ENCODE measurements at places on chromosomes 7 and 10.

- DNase-seq, result no peak
These were observed 36.2 kb downstream of the INPP5F start for GRCh38 chr10:119762035-119762434.

DNA sequence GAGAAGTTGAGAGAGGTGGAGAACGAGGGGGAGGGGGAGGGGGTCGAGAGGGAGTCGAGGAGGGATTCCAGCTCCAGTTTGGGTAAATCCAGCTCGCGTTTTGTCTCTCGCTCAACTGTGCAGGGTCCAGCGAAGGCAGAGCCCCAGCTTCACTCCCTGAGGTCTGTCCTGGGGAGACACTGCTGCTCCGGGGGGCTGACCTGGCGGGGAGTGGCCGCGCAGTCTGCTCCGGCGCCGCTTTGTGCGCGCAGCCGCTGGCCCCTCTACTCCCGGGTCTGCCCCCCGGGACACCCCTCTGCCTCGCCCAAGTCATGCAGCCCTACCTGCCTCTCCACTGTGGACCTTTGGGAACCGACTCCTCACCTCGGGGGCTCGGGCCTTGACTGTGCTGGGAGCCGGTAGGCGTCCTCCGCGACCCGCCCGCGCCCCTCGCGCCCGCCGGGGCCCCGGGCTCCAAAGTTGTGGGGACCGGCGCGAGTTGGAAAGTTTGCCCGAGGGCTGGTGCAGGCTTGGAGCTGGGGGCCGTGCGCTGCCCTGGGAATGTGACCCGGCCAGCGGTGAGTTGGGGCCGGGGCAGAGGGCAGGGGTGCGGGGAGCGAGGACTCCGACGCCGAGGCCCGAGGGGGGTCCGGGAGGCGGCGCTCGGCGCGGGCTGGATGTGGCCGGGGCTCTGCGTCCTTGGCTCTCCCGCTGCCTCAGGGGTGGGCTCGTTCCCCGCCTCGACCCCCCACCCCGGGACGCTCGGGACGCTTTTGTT is at the start of gene TET1:
Gene TET1, plus strand, starts transcription at position 152 of the 757 bp plus-strand sequence. CDS start 12,002 bp downstream, outside the sequence.
- DNase-seq, result peak; percentile 72

GRCh38 chr10:31921031-31921430 is 7.6 kb downstream of the ARHGAP12 start:
- DNase-seq, result no peak

- DNase-seq, result no peak
These were observed 46.3 kb upstream of the PIK3CG start for GRCh38 chr7:106818736-106819135.

DNA sequence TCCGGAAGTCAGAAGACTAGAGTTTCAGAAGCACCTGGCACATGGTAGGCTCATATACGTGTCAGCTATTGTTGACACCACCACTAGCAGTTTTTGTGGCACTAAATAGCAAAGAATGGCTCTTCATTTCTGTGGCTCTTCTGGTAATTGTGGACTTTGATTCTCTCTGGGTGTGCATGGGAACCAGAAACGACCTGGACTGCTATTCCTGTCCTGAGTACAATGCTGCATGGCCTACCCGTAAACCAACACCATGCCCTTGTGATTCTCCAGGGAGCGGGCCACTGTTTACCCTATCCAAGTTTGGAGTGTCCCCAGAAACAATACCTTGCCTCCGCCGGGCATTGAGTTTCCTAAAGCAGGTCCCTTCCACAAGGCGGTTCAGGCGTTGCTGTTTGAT is 162.9 kb upstream of the AOAH start:
- DNase-seq, result no peak

DNA sequence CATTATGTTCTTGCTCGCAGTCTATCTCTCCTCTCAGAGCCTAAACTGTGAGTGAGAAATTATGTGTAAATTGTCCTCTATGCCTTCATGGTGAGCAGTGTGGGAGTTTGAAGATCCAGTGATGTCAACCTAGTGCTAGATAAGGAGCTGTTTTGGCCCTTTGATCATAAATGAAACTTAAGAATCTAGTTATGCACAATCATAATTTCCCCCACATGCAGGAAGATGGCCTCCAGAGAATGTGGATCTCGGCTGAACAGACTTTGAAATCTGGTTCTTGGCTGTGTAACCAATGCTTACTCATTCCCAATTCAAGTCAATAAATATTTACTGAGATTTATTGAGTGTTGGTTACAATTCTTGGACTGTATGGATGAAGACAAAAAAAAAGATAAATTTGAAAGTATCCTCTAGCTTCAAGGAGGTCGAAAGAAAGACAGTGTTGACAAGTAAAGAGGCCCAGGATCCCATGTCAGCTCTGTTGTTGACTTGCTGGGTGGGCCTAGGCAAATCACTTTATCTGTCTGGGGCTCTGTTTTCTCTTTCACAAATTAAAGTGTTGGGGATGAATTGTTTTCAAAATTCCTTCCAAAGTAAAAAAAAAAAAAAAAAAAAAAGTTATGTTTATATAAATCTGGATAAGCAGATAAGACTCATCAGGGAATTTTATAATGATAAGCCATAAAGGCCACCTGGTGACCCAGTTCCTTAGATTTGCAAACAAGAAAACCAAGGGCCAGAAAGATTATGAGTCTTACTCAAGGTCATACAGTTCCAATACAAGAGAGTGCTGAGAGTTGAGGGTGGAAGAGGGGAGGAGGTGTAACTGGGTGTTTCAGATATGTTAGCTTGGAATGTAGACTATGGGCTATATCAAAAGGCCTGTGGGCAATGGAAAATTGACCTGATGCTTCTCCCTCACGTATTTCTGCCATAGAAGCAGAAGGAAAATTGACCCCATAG is 969.9 kb downstream of the KCNMA1 start:
- DNase-seq, result no peak

DNA sequence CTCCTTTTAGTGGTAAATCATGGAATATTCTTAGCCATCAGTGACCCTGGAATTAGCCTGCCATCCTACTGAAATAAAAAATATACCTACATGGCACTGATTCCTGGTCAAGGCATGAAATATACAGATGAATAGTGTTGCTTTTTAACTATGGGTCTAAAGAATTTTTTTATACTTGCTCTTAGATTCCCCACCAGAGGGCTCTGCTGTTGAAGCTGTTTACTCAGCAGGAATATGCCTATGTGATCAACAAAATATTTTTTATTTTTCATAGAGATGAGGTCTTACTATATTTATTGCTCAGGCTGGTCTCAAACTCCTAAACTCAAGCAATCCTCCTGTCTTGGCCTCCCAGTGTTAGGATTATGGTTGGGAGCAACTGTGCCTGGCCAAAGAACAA is 13.5 kb downstream of the ZC3HC1 start:
- no peak for DNase-seq

DNA sequence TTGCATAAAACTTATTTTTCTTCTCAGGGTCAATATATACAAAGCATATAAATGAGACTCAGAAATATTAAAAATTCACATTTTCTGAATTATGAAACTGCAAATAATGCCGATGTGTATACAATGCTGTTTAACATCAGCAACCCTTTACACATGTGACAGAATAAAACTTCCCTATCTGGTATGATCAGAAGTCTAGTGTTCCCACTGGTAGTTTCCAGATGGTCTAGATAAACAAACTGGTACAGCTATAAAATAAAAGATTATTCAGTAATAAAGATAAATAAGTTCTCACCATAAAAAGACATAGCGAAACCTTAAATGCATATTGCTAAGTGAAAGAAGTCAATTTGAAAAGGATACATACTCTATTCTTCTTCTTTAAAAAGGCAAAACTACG is 7.9 kb downstream of the POLR1F start:
- DNase-seq, result no peak

DNA sequence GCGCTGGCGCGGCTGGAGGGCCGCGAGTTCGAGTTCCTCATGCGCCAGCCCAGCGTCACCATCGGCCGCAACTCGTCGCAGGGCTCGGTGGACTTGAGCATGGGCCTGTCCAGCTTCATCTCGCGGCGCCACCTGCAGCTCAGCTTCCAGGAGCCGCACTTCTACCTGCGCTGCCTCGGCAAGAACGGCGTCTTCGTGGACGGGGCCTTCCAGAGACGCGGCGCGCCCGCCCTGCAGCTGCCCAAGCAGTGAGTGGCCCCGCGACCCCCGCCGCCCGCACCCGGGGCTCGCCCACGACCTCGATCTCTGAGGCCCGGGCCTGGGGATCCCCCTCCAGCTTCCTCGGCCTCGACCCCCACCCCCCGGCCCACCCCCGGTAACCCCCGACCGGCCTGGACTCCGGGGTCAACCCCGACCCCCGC is 537 bp downstream of the FOXK1 start:
- DNase-seq, result peak; percentile 14

DNA sequence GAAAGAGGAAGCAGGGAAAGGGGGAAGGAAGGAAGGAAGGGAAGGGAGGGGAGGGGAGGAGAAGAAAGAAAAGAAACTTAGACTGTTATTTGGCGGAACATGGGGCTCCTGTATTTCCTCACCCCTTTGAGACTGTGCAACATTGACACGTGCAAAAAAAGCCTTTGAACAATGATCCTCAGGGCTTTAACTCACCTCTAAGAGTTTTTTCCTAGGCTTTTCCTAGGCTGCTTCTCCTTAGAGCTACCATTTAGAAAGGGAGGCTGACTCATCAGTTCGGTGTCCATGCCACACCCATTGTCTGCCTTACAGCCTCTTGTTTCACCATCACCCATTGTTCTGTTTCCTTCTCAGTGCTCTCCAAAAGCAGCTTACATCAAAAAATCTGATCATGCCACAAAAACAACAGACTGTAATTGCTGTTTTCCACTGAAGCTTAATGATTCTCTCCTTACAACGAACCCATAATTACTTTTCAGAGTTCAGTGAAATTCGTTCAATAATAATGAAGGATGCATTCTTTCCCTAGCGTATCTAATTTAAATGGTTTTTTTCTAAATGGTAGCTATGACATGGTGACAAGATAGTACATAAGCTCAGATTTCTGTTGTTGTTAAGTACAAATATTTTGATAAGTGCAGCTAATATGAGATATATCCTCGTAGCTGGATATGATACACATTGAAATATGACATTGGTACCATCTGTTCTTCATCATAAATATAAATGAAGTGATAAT is 90.8 kb downstream of the PRLHR start:
- peak; percentile 2 for DNase-seq

- no peak for DNase-seq
These were observed 94.2 kb downstream of the ST7 start for GRCh38 chr7:117047496-117047895.

DNA sequence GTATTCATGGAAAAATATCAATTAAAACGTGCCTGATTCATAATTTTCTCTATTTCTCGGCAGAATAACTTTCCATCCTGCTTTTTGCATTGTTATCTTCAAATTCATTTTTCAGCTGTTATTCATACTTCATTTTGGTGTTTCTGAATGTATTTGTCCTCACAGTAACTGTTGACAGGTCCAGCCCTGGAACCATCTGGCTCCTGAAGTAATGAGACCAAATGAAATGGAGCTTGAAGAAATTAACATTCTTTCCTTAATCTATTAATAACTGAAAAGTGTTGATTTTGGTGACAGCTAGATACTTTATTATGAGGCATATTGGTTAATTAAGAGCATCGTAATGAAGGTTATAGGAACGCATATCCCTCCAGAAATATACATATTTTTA is 257.0 kb upstream of the MINDY3 start:
- no peak for DNase-seq

DNA sequence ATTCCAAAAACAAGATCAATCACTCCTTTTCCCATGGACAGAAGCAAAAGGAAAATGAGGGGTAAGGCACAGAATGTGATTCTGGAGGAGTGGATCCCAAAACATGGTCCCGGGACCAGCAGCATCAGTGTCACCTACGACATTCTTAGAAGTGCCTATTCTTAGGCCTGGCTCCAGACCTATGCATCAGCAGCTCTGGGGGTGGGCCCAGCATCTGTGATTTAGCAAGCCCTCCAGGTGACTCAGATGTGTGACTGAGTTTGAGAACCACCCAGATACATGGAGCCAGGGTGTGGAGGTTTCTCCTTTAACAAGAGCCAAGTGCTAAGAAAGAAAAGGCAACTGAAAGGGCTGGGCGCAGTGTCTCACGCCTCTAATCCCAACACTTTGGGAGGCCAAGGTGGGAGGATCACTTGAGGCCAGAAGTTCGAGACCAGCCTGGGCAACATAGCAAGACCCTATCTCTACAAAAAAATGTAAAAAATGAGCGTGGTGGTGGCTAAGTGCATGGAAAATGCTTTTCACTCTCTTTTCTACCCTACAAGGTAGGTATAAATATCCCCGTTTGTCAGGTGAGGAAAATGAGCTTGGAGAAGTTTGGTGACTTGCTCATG is 17.1 kb upstream of the ARPC1A start:
- DNase-seq, result no peak

DNA sequence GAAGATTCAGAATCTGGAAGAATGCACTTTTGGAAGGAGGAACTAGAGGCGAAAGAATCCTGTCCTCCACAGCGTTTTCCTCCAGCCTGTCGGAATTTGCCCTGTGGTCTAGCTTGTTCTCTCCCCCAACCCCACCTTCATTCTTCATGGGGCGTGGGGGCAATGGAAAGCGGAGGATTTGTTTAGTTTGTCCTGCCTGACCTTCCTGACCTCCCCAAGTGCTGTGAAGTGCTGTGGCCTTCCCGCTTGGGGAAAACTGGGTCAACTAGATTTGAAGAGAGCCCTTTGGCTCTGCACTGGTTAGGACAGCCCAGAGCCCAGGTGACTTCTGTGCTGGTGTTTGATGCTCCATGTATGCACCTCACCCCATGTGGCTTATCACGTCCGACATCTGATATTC is 49.1 kb downstream of the GATA3 start:
- DNase-seq, result no peak

DNA sequence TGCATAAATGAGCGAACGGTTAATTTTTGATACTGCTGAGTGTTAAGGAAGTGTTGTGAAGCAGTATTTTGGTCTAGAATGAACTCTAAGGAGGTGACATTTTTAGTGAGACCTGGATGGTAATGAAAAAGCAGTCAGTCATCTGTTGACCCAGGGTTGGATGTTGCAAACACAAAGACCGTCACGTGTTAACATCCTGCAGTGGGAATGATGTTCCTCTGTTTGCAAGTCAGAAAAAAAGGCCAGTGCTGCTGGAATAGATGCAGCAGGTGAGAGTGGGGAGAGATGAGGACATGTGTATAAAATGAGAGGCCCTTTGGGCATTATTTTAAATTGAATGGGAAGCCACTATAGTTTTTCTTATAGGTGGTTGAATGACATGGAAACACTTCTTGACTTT is 39.3 kb downstream of the INSYN2A start:
- no peak for DNase-seq

GRCh38 chr7:92178928-92179924 is at the start of gene LRRD1:
Gene LRRD1, minus strand, starts transcription at chr7:92179142. Its CDS starts 13,940 bp downstream, at chr7:92165202.
- DNase-seq, result peak; percentile 88

DNA sequence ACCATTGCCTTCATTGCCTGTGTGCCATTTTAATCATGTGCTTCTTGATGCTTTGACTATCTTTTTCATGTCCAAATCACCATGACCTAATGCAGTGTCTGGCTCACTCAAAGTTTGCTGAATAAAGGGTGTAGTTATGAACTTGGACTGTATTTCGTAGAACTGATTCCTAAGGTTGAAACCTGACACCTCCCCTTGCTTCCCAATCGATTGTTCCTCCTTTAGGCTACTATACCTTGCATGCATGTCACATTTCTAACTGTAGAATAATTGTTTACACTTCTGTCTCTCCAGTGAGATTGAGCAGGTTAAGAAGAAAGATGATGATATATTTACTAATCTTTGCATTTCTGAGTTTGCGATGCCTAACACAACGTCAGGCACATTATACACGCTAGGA is 41.0 kb upstream of the CDK1 start:
- DNase-seq, result no peak
